NCI-H2081 (cell line): ENCODE measurements at places on chromosomes 7 and 10.

DNA sequence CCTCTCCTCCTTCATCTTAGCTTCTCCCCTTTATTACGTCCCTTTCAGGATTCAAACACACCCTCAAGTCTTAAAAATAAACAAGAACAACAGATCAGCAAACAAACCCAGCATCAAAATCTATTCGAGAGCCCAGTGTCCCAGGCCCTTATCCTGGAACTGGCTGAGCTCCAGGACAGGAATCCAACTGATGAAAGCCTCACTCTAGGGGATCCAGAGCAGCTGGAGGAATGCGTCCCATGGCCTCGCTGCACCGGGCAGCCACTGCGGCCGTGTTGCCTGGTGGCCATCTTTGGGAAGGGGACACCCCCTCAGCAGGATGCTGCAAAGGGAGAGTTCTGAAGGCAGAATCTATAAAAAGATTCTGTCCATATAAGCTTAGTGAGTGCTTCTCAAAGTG, 156.5 kb upstream of the BMPER start:
- DNase-seq: no peak

DNA sequence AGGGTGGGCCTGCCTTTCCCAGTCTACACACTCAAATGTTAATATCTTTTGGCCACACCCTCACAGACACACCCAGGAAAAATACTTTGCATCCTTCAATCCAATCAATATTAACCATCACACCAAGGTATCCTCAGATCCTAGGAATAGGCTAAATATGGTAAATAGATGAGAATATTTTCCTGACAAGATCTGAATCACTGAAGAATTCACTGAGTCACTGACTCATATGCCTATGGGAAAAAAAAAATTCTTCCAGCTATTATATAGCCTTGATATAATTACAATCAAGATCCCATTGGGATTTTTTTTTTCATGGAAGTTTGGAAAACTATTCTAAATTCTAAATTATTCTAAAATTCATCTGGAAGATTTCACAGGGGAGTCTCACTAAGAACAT, 65.8 kb downstream of the INHBA start:
- DNase-seq: no peak

GRCh38 chr10:109957092-109957797, 33.9 kb upstream of the XPNPEP1 start:
- peak; percentile 53 for DNase-seq

- DNase-seq: no peak
Measured at GRCh38 chr10:113094114-113094486, 144.1 kb downstream of the TCF7L2 start.

GRCh38 chr10:1635340-1635739, 102.0 kb downstream of the ADARB2 start:
- DNase-seq: no peak
